ENCODE measurements at places on chromosomes 7 and 10.

- DNase-seq: no peak
These were observed 222.2 kb upstream of the FZD1 start for GRCh38 chr7:91041901-91042484.

DNA sequence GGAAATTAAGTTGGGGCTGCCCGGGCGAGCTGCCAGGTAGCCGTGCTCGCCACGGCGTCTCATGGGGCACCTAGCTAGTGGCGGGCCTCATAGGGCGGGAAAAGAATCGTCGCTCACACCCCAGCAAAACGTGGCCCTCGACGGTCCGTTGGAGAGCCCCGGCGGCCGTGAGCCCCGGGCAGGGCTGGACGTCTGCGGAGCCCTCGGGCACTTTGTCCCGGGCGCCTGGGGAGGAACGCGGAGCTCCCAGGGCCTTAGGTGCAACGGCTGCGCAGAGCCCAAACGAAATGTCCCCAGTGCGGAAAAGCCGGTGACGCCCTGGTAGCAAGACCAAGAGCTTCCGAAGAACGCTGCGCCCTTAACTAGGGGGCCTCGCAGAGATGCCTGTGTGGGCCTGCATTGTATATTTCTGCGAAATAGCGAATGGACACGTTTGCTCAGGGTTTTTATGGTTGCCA lies 866 bp upstream of the SFMBT2 start:
- no peak for DNase-seq

GRCh38 chr7:123929655-123930054 lies 4.6 kb downstream of the SPAM1 start:
- no peak for DNase-seq

GRCh38 chr7:36878288-36878687 lies 154.0 kb upstream of the AOAH start:
- DNase-seq: no peak

GRCh38 chr10:104548090-104548489 lies 93.0 kb upstream of the SORCS3 start:
- DNase-seq: no peak

GRCh38 chr7:23418046-23418445 lies 52.2 kb downstream of the IGF2BP3 start:
- DNase-seq: no peak

- DNase-seq: no peak
These were observed 39.5 kb downstream of the LHFPL3 start for GRCh38 chr7:104367926-104368325.

DNA sequence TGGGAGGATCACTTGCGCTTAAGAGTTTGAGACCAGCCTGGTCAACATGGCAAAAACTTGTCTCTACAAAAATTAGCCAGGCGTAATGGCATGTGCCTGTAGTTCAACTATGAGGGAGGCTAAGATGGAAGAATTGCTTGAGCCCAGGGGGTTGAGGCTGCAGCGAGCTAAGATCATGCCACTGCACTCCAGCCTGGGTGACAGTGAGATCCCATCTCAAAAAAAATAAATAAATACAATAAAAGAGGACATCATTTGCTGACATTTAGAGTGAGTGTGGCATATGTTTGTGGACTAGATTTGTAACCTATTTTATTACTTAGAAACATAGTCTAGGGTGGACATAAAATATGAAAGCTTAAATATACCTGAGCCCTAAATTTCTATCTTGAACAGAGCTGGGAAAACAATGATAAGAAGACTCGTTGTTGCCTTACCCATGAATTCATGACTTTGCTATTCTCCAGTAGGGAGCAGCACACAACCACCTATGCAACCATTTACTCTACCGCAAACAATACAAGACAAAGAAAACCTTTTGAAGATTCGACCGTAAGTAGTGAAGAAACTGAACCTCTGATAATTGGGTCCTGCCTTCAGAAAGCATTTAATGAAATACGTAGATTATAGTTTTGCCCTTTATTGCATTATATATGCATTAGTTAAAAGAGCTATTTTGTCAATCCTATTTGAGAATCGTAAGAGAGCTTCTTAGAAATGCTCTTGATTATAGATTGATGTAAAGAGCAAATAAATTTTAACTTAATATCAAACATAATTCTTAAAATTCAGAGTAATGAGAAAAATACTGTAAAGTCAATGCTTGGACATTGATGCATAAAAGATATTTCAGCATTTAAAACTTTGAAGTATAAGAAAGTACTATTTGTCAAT lies 83.5 kb downstream of the GNAT3 start:
- peak; percentile 46 for DNase-seq

All from femur (tissue), 1 donor.